ENCODE measurements at places on chromosomes 3 and 15. TPM values are rescaled to one million over a fixed set of nuclear protein-coding genes. Genes with fewer than 3 reads are reported as not detected.

DNA sequence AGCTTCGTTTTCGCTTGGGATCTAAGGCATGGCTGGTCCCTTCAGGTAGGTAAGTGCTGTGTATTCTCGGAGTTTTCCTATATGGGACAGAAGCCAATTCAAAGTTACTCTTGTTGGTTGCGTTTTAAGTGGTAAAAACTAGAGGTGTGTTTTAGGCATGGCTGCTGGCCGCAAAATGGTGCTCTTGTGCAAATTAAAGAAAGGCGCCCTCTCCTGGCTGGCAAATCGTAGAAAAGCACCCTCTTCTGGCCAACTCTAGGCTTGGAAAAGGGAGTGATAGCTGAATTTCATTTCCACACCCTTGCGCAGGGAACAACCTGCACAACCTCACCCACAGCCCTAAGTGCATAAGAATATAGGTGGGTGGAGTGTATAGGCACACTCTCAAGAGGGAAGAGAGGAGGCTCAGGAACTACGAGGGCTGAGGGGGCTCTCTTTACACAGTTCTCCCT is 23.5 kb downstream of the DRD3 start:
- no peaks in the 10 kb centered on the region for H3K36me3 ChIP-seq
- no peaks in the 10 kb centered on the region for H3K27me3 ChIP-seq
- no peak overlapping the region for H3K27ac ChIP-seq
- H3K4me3 ChIP-seq: no peak overlapping the region
- no peak for DNase-seq
- H3K4me1 ChIP-seq: no peaks in the 10 kb centered on the region

- H3K27ac ChIP-seq: no peak overlapping the region
- no peaks in the 10 kb centered on the region for H3K36me3 ChIP-seq
- H3K4me3 ChIP-seq: no peak overlapping the region
- H3K27me3 ChIP-seq: no peaks in the 10 kb centered on the region
- peaks cover 2% of the 10 kb centered on the region for H3K4me1 ChIP-seq
- DNase-seq: peak; percentile 79
These were observed 159.0 kb upstream of the IL12A start for GRCh38 chr3:159829539-159830227.

- H3K4me1 ChIP-seq: peaks cover 2% of the 10 kb centered on the region
- H3K4me3 ChIP-seq: no peak overlapping the region
- H3K36me3 ChIP-seq: no peaks in the 10 kb centered on the region
- no peaks in the 10 kb centered on the region for H3K27me3 ChIP-seq
- H3K27ac ChIP-seq: no peak overlapping the region
These were observed 141.1 kb downstream of the XXYLT1 start for GRCh38 chr3:195129644-195130492.

DNA sequence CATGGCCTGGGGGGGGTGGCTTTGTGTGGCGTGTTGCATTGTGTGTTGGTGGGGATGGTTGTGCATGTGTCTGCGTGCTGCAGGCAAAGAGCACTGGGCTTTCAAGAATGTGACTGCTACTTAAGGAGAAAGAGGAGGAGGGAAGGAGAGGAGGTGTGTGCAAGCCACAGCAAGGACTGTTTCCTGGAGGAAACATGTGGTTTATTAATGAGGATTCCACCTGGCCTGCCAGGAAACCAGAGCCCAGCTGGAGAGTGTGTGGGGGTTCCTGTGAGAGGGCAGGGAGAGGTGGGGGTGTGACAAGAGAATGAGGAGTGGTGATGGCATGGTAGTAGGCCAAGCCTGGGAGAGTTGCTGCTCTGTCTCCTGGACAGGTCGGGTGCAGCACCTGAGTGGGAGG is 258.1 kb upstream of the ROPN1 start:
- no peak overlapping the region for H3K4me3 ChIP-seq
- H3K36me3 ChIP-seq: no peaks in the 10 kb centered on the region
- peaks cover 14% of the 10 kb centered on the region for H3K4me1 ChIP-seq
- no peaks in the 10 kb centered on the region for H3K27me3 ChIP-seq
- DNase-seq: no peak

DNA sequence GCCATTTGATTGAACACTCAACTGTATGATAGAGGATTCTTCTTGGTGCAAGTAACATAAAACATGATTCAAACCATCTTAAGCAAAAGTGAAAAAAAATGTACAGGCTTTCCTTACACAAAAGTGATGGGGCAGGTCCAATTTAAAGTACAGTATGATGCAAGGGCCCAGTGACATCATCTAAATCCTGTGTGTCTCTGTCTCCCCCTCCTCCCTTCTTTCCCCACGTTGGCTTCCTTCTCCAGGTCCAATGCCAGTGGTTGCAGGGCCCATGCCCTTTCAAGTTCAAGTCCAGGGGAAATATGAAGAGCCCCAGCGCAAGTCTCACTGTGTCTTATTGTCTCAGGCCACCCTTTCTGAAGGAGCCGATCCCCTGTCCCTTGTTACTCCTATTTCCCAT is 332.3 kb downstream of the SHQ1 start:
- no peak overlapping the region for H3K4me3 ChIP-seq
- H3K36me3 ChIP-seq: no peaks in the 10 kb centered on the region
- no peaks in the 10 kb centered on the region for H3K4me1 ChIP-seq
- no peaks in the 10 kb centered on the region for H3K27me3 ChIP-seq
- no peak overlapping the region for H3K27ac ChIP-seq

PEX5L gene
- not detected for total RNA-seq

CLEC3B gene
- 45.3 TPM for total RNA-seq

IL1RAP gene
- total RNA-seq: 10.0 TPM

PATL2 gene
- total RNA-seq: 2.1 TPM

All from kidney (tissue), 22 donors.